Fibroblast of skin of right biceps (primary cell): ENCODE measurements at places on chromosomes 1 and 21.

DNA sequence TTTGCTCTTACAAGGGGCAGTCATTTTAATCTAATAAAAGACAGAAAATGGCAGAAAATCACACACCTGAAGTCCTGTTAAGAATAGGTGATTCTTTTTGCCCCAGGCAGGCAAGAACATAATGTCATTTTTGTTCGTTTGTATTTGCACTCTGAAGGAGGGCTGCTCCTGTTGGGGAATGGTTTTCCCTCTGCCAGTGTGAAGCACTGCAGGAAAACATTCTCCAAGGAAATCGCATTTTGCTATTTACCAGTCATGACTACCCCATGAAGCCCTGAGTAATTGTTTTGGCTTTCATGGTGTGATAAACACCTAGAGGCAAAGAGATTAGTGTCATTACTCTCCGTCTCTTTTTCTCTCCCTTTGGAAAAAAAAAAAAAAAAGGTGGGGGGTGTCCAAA is 345.5 kb downstream of the NTNG1 start:
- DNase-seq, result no peak

DNA sequence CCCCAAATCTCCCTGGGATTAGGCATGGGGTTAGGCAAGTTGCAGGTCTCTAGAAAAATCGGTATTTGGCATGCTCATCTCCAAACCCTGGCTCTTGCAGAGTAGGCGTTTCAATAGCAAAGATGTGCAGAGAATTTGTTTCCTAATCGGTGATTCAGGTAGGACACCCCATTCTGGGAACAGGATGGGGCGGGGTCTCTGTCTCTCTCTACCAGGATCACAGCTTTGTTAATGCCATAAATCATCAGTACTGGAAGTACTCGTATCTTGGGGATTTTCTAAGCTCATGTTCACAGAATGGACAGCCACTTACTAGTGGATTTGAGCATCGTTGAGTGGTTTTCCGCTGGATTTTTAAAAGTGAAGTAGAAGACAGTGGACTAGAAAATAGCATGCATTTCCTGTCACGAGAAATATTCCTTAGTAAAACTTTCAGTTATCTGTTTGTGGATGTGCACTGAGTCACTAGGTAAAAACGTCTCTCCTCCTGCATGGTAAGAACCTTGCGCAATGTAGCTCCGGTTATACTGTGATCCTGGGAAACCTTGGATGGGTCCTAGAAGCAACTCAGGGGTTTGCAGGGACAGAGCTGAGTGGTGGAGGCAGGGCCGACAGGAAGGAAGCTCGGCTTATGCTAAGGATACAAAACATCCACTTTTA is 5.1 kb downstream of the TMEM51 start:
- DNase-seq, result peak; percentile 77

- DNase-seq, result no peak
Observed at GRCh38 chr1:1974834-1975233, 28.8 kb downstream of the CFAP74 start.

DNA sequence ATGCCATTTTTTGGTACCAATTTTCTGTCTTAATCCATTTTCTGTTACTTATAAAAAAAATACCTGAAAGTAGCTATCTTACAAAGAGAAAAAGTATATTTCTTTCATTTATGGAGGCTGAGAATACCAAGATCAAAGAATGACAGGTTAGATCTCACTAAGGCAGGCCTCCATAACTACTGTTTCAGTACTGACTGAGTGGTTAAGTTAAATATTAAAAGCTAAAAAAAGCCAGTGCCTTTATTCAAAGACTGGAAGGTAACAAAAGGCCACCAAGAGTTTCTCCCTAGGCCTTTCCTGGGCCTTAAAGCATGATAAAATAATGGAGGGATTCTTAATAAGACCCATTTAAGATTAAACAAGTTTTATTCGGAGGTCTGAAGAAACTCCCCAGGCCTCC is 687.7 kb upstream of the ADGRL4 start:
- no peak for DNase-seq

DNA sequence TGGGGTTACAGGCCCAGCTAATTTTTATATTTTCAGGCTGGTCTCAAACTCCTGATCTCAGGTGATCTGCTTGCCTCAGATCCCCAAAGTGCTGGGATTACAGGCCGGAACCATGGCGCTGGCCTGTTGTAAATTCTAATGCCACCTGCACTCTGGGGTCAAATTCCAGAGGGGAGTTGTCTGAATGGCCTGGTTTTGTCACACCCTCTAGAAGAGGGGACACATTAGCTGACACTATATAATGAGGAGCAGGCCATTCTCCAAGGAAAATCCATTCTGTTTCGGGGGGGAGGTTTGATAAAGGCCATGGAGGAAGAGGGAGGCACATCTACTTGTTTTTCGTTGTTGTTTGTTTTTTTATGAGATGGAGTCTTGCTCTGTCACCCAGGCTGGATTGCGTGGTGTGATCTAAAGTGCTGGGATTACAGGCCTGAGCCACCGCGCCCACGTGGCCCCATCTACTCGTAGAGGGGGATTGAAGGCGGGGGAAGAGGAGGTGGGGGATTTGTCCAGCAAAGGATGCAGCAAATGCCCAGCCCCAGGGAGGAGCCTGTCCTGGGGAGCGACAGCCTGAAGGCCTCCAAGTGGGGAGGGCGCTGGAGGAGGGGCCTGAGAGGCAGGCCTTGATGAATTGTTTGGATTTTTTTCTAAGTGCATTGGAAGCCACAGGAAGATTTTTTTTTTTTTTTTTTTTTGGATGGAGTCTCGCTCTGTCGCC is 78.4 kb upstream of the SLC45A1 start:
- DNase-seq, result peak; percentile 12

- DNase-seq, result no peak
Observed at GRCh38 chr1:52668711-52669110, 29.4 kb downstream of the COA7 start.

DNA sequence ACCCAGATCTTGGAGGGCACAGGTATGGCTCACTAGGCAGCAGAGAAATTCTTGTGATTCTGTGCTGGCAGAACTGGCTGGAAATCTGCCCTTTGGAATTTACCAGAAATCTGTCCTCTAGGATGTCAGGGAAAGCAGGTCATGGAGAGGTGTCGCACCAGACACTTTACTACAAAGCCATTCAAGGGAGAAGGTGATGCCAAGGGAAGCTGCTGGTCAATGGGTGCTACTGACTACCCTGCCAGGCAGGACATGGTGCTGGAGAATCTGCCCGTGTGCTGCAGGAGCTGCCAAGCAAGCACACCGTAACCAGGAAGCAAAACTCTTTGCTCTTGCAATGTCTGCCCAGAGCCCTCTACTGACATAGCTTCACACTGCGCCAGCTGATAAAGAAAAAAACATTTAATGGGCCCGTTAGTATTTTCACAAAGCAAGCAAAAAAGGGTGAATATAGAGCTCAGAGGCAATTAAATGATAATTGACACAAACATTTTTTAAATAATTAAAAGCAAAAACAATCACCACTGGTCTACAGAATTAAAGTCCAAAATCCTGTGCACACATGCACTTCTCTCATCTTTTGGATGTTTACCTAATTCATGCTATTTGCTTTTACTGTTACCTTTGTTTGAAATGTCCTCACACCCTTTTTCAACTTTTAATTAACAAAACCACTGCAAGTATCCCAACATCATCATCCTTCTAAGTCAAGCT is 7.2 kb upstream of the FBXO28 start:
- DNase-seq, result peak; percentile 42

GRCh38 chr1:228314658-228315483 is 91.8 kb downstream of the TRIM11 start:
- DNase-seq, result no peak

GRCh38 chr1:207605444-207606361 is 39.2 kb upstream of the CR1L start:
- no peak for DNase-seq

DNA sequence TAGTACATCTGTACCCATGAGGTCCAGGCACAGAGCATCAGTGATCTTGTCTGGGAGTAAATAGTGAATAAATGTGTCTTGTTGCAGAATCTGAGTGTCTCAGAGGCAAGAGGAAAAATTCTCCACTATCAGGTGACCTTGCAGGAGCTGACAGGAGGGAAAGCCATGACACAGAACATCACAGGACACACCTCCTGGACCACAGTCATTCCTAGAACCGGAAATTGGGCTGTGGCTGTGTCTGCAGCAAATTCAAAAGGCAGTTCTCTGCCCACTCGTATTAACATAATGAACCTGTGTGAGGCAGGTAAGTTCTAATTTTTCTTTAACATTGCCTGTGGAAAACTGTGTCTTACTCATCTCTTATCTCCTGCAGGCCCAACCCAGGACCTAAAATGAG is 43.1 kb downstream of the IL12RB2 start:
- DNase-seq, result no peak

DNA sequence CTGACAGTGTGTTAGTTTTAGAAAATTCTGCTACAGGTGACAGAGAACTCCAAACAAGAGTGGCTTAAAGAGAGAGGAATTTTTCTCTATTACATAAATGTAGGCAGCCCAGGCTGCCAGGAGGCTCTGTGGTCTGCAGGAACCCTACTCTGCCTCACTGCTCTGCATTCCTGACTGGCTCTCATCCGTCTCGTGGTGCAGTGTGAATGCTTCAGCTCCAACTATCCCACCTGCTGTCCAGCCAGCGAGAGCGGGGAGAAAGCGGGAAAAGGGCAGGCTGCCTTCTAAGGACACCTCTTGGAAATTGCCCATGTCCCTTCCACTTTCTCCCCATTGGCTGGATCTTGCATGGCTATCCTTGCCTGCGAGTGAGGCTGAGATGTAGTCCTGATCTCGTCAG is 131.3 kb downstream of the PEX14 start:
- no peak for DNase-seq

DNA sequence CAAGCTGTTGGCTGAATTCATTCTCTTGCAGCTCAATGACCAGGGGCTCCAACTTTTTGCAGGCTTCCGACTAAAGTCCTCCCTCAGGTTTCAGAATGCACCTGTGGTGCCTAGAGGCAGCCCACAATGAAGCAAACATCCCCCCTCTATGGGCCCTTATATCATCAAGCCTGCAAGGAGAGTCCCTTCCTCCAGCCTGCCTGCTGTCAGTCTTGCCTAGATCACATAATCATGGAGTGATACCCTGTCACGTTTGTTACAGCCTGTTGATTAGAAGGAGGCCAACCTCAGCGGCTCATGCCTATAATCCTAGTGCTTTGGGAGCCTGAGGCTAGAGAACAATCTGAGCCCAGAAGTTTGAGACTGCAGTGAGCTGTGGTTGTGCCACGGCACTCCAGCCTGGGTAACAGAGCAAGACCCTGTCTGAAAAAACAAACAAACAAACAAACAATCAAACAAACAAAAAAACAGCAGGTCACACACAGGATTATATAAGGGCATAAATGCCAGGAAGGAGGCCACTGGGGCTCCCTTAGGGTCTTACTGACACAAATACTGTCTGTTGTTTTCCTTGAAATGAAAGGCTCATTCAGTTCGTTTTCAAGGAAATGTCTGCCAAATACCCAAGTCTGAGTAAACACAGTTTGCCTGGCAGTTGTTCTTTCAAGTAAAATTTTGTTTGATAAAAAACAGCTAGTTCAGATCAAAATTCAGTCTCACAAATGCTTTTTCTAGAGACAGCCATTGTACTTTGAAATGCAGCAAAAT is 4.7 kb upstream of the SPRR3 start:
- DNase-seq, result no peak

- DNase-seq, result peak; percentile 62
Observed at GRCh38 chr1:238951809-238952208, 434.6 kb upstream of the CHRM3 start.
